Jurkat, Clone E6-1 (cell line): ENCODE measurements at places on chromosomes 5 and 9.

DNA sequence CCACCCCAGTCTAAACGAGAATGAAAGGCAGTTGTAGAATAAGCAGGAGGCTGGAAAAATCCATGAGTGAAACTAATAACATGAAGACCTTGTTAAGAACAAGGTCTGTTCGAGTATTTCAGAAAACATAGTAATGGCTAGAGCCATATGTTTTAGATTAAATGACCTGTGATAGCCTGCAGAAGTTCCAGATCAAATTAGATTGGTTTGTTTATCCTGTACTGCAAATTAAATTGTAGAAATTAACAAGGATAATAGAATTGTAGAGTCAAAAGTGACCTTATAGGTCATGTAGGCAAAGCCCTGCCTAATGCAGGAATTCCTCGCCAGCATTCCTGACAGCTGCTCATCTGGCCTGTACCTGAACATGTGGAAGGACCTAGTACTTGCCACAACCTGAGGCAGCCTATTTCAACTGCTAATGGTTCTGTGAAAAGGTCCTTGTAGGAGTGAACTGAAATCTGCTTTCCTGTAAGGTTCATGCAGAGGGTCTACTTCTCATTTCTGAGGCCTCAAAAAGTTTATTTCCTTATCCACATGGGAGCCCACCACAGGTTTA is 17.2 kb downstream of the LIX1 start:
- DNase-seq, result no peak

DNA sequence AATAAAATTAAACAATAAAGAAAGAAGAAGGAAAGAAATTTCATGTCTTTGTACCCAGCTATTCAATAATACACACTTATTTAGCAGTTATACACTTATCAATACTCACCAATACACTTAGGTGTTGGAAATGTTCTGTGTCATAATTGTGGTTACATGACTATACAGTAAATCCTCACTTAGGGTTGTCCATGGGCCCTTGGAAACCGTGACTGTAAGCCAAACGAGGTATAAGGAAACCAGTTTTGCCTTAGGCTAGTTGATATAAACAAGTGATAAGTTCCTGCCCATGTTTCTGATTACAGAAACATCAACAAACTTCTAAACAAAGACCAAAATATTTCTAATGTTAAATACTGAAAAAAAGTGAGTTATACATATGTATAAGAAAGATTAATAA is 10.0 kb upstream of the SLCO4C1 start:
- no peak for DNase-seq

GRCh38 chr9:134494273-134494815 is 147.3 kb upstream of the COL5A1 start:
- no peak for DNase-seq

GRCh38 chr9:110072597-110073355 is 135.2 kb downstream of the C9orf152 start:
- no peak for DNase-seq

DNA sequence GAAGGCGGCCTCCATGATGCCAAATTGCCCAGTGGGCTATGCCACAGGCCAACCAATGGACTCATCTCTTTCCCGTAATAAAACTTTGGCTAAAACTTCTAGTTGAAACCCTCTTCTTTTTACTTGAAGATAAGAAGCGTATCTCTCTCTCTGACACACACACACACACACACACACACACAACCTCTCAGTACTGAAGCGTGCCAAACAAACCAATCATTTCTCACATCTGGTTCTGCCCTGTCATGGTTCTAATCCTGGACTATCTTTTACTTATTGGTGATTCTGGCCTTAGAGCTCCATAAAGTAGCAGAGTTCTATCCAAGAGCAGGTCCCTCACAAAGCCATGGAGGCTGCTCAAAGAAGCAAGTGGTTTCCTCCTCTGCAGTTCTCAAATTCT is 64.6 kb downstream of the PTCH1 start:
- DNase-seq, result no peak

- no peak for DNase-seq
Measured at GRCh38 chr9:69678843-69679538, 6.8 kb upstream of the APBA1 start.

DNA sequence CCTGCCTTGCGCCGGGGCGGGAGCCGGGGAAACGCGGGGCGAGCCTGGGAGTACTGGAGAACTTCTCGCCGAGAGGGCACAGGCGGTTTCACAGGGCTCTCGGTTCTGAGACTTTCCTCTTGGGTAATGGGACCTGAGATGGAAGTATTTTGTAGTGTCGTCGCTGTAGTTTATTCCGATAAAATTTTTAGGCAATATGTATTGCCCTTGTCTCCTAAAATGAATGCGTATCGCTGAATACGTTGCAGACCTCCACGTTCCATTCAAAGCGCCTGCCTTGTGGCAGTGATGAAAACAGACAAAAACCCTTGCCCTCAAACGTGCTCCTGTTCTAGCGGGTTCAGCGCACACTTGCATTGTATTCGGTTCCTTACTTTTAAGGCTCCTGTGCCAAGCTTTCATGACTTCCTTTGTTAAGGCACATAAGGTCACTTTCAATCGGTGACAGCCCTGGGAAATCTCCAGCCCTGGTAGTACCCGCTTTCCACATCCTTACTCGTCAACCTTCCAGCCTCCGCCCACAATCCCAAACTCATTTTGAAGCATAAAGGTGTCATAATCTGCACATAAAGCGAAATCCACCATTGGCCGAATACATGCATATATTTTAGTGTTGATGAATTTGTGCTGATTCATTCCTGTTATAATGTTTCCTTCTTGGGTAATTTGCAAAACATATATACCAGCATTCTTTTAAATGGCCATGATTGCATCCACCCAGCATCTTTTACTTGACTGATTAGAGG is 694 bp downstream of the RMI1 start:
- peak; percentile 41 for DNase-seq

GRCh38 chr9:5671711-5672353 is 42.9 kb downstream of the RIC1 start:
- DNase-seq, result peak; percentile 99

DNA sequence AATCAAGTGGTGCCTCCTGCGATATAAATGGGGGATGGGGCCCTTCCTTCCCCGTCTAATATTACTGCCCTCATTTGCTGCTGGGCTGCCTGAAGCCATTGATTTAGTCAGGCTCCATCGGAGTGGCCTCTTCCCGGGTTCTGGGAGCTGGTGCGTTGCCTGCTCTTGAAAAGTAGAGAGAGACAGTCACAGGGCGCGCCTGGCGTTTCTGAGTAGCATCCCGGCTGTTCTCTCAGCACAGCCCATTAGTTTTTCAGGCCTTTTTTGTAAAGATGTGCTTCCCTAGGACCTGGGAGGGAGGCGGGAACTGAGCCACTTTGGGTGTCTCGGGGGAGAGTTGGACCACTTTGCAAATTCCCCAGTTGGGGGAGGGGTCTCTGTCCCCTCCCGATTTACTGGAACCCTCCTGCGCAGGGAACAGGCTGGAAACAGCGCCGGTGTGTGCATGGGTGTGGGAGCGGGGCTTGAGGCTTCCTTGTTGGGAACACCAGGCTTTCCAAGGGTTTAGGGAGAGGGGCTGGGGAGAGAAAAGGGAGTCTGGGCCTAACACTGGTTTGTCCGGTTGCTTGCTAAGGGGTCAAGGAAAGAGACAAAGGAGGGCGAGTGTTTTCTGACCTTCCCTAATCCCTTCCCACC is 4.7 kb downstream of the PRDM6 start:
- no peak for DNase-seq

GRCh38 chr9:123893831-123894460 is 36.0 kb downstream of the DENND1A start:
- no peak for DNase-seq

GRCh38 chr9:70136632-70137031 is 93.0 kb downstream of the MAMDC2 start:
- no peak for DNase-seq

DNA sequence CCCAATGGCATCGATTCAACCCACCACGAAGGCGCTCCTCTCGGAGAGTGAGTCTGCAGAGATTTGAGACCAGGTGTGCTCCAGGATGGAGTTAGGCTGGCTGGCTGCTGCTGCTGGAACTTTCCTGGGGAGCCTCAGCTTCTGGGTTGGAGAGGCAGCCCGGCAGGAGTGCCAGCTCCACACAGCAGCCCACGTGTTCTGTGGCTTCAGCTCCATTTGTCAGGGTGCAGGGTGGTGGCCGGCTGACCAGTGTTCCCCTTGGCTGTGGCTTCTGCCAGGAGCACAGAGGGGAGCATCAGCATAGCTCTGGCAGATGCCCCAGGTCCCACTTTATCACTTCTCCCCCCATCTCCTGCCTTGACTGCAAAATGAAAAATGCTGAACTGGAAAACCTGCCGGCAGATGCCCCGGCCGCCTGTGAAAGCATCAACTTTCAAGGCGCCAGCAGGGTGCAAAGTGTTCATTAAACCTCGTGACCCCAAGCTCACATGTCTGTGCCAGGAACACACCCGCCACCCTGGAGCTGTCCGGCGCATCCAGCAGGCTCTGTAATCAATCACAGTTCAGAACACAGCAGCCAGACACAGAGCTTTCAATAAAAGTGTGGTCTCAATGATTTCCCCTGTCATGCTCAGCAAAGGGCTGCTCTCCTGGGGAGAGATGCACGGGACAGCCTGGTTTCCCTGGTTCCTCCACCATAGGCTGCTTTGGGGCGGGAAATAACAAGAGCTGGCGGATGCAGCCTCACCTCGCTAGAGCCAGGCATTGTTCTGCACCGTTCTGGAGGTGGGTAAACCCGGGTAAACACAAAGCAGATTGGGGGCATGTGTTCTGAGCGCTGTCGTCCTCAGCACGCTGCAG is 53.2 kb downstream of the TRIP13 start:
- no peak for DNase-seq

- no peak for DNase-seq
Measured at GRCh38 chr9:21452681-21453080, 12.4 kb downstream of the IFNA1 start.

DNA sequence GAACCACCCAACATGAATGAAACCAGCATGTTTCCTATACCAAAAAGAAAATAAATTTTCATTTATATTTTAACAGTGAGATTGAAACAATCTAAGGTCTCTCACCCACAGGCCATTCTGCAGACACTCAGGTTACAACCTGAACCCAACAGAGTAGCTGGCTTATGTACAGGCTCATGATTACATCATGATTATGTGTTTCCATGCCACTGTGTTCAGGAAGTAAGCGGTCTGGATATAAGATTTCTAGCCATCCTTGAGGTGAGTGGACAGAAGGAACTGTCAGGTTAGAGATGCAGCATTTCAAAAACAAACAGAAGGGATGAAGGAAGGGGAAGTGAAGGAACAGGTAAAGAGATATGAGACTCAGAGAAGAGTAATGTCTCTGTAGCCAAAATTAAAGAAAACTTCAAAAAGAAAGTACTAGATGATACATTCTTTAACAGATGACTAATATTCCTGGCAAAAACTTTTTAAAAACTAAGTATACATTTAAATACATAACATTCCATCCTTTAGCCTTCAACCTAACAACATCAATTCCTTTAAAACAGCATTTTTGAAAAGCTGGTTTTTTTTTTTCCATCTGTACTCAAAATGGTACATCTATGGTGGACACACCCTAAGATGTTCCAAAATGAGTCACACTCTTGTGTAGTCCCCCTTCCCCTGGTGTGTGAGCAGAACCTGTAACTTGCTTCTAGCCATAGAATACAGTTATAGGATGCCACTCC is 119.8 kb downstream of the LPAR1 start:
- DNase-seq, result no peak

- DNase-seq, result no peak
Measured at GRCh38 chr5:107134931-107135330, 535.8 kb downstream of the EFNA5 start.

GRCh38 chr5:75524071-75524470 is 12.4 kb downstream of the POLK start:
- no peak for DNase-seq

GRCh38 chr9:108609227-108609896 is 246.4 kb downstream of the ACTL7B start:
- DNase-seq, result no peak

DNA sequence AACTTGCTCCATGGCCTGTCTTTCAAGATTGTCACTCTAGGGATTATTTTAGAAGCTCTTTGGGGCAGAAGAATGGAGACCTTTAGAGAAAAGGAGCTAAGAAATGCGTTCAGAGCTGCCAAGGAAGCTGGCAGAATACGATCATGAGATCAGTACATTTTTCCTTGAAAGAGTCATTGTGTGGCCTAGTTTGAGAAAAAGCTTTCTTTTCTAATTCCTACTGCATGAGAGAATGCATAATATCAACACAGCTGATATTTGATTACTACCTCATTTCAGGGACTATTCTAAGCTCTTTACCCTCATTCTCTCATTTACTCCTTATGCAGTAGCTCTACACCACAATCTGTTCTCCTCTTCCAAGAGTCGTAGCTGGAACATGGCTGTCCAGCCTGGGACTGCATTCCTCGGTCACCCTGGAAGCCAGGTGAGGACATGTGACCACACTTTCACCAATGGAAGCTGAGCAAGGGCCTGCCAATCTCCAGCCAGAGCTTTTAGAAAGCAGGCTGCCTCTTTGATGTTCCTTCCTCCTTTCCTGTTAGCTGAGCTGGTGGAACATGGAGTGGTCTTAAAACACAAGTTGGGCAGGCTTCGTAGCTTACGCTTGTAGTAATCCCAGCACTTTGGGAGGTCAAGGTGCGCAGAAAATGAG is 99.3 kb upstream of the LHFPL2 start:
- DNase-seq, result no peak
